Left ventricle myocardium inferior (tissue), 1 donor: ENCODE measurements at places on chromosomes 5 and 9.

DNA sequence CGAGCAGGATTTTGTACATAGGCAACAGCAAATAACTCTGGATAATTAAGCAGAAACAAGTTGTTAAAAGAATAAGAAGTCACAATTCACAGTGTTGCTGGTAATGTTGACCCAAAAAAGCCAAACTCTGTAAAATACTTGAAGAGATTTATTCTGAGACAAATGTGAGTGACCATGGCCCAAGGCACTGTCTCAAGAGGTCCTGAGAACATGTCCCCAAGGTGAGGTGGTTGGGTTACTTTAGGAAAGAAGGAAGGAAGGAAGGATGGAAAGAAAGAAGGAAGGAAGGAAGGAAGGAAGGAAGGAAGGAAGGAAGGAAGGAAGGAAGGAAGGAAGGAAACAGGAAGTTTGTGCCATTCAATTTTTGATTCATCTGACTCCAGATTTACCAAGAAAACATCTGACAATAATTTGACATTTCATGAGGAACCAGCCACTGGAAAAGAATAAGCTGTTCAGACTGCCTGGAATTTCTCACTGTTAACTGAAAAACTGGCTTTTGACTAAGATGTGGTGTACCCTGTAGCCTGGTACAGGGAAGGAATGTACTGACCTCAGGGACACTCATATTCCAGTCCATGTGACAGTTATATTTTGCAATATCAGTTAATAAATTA is 295.9 kb upstream of the TNC start:
- DNase-seq, result no peak

DNA sequence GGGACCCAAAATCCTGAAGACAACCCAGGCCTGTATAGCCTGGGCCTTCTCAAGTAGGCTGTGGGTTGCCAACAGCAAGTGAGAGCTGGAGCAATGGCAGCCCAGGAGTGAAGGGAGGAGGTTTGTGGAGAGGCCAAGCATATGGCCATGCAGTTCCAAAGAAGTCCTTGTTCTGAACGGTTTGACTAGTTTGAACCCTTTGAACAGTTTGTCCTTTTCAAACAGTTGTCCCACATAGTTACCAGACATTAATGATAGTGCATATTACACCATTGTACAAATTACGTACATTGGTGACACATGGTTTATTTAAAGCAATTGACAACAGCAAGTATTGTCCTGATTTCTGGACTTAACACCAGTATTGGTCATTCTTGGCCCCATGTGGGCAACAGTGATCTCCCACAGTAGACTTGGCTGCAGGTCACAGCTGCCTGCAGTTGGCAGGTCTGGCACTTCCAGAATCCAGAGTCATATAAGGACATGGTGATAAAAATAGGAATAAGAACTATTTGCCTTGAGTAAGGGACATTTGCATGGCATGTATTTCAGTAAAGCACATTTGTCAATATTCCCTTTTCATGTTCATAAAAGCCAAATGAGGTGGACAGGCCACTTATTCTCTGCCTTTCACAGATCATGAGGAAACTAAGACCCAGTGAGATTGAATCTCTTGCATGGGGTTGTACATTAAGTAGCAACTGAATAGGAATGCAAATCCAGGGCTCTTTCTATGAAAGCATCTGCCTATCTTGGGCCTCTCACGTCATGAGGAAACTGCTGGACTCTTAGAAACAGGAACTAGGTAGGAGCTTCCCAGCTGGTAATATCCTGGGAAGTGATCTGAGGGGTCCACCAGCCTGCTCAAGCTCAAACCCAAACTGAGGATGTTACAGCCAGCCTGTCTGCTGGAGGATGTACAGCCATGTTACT is 30.3 kb downstream of the SLC25A48 start:
- no peak for DNase-seq

DNA sequence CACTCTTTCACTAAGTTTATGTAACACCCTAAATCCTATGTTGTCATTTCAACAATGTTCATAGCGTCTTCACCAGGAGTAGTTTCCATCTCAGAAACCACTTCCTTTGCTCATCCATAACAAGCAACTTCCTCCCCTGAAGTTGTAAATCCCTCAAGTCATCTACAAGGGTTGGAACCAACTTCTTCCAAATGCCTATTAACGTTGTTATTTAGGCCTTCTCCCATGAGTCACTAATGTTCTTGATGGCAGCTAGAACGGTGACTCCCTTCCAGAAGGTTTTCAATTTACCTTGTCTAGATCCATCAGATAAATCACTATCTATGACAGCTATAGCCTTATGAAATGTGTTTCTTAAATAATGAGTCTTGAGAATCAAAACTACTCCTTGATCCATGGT is 73.3 kb upstream of the TARS1 start:
- no peak for DNase-seq

DNA sequence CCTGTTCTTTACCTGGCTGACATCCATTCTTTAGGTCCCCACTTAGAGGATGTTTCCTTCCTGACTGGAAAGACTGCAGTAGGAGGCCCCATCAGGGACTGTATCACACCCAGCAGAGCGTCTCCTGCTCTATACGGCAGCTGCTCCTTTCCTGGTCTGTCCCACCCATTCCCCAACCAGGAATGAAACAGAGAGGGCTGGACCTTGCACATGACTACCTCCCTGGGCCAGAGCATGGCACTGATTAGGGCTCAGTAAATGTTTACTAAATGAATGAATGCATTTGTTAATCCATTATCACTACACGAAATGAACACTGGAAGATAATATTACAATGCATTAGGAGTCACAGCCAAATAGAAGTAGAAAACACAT is 76.4 kb downstream of the ABCA1 start:
- no peak for DNase-seq

DNA sequence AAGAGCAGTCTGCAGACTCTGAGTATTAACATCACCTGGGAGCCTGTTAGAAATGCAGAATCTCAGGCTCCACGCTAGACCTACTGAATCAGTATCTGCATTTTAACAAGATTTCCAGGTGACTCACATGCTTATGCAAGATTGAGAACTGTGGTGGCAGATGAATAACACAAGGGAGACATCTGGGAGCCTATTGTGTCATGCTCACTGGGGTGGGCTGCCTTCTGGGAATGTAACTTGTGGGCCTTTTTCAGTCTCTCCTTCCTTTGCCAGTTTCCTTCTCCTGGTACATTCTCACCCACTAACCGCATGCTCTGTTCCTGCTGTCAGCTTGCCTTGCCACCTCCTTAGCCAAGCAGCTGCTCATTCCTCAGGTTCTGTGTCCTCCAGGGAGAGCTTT is 176.6 kb upstream of the C9orf72 start:
- DNase-seq, result no peak

DNA sequence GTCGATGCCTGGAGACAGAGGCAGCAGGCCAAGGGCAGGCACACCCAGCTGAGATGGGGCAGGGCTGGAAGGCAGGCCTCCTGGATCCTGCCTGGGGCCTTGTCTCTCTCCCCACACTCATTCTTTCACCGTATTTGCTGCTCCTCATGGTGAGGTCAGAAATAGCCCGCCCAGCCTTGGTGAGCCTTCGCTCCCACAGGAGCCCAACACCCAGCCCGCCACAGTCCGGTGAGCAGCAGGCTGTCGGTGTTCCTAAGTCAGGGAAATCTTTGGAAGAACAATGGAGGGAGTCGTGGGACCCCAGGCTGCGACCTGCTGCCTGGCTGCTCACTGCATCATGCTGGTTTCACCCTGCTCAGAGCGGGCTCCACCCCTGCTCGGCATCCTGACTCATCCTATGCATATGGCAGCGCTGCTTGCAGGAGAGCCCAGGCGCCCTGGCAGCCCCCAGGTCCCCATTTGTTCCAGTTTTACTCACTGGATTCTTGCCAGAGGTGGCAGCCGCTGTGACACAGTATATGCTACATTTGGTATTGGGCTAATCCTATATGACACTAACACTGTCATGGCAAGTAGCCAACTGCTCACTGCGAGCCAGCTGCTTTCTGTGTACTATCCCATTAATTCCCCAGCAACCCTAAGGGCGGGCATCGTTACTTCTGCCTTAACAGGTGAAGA is 53.2 kb upstream of the NCS1 start:
- DNase-seq, result no peak

DNA sequence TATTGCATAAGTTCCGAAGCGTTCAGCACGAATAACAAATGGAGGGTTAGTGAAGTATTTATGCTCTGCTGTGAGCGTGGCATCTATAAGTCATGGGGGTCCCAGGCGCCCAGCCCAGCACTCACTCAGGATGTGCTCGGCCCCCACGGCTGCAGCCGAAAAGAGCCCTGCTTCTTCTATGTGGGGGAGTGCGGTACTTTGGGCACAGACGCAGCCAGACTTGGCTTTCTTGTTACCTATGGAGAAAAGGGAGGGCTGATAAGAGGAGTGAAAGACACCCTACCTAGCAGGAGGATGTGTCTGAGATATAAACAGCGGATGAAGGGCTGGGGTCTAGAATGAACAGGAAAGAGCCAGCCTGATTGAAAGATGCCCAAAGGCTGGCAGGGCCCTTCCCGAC is 51.4 kb downstream of the MRPL36 start:
- DNase-seq, result no peak

GRCh38 chr5:78483809-78484521 is 123.5 kb downstream of the SCAMP1 start:
- no peak for DNase-seq

DNA sequence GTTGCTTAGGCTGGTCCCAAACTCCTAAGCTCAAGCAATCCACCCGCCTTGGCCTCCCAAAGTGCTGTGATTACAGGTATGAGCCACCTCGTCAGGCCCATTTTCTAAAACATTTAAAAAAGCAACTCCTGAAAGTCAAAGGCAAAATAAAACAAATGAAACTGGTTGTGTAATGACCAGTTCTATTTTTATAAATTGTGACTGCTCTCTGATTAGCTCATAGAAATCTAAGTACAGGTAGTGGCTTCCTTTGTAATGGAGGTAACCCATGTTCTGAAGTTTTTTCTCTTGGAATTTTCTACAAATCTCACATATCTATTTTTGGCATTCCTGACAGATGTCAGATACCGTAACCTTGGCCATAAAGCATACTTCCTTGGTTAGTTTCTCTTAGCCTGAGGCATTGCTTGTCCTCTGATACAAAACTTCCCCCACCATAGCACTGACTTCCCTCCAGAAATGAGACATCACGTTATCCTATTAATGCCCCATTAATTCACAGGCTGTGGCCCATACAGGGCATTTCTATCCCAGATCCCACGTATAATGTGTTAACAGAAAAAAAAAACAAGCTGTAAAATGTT is 14.1 kb upstream of the AK3 start:
- no peak for DNase-seq

- DNase-seq, result no peak
Measured at GRCh38 chr5:129593525-129593924, 133.4 kb downstream of the ADAMTS19 start.

- DNase-seq, result no peak
Measured at GRCh38 chr5:152465140-152465539, 60.1 kb upstream of the NMUR2 start.
